ENCODE measurements at places on chromosomes 1 and 21. TPM values are rescaled to one million over a fixed set of nuclear protein-coding genes. Genes with fewer than 3 reads are reported as not detected.

The WNT9A gene
- total RNA-seq: 42.2 TPM

- DNase-seq: no peak
- no peaks in the 10 kb centered on the region for H3K27me3 ChIP-seq
- no peaks in the 10 kb centered on the region for H3K4me1 ChIP-seq
Measured at GRCh38 chr1:150159550-150159949, 9.8 kb downstream of the PLEKHO1 start.

DNA sequence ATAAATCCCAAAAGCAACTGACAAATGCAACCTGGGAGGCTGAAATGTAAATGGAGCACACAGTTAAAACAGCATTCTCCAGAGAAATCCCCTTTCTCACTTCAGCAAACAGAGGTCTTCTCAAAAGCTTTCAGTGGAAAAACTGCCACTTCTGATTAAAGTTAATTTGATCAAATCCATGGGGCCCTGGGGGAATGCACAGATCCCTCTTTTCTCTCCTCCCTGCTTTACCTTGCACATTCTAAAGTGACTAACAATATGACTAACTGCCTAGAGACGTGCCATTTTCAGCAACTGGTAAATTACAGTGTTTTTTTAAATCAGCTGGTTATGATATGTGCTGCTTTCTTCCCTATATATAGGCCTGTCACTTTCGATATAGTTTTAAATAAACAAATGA is 142.5 kb downstream of the RERE start:
- H3K27ac ChIP-seq: no peak overlapping the region
- H3K4me1 ChIP-seq: peaks cover 12% of the 10 kb centered on the region
- peak; percentile 39 for DNase-seq
- H3K4me3 ChIP-seq: no peak overlapping the region
- no peaks in the 10 kb centered on the region for H3K36me3 ChIP-seq

GRCh38 chr21:43775795-43776430 is at the start of gene CSTB:
CSTB (minus strand) TSS chr21:43776308; CDS start chr21:43776269, 39 bp downstream.
- peaks cover 48% of the 10 kb centered on the region for H3K4me1 ChIP-seq
- H3K4me3 ChIP-seq: peak within 1 kb of the TSS; percentile 96
- no peaks in the 10 kb centered on the region for H3K27me3 ChIP-seq
- no peak for DNase-seq
- H3K36me3 ChIP-seq: peaks cover 15% of the 10 kb centered on the region

DNA sequence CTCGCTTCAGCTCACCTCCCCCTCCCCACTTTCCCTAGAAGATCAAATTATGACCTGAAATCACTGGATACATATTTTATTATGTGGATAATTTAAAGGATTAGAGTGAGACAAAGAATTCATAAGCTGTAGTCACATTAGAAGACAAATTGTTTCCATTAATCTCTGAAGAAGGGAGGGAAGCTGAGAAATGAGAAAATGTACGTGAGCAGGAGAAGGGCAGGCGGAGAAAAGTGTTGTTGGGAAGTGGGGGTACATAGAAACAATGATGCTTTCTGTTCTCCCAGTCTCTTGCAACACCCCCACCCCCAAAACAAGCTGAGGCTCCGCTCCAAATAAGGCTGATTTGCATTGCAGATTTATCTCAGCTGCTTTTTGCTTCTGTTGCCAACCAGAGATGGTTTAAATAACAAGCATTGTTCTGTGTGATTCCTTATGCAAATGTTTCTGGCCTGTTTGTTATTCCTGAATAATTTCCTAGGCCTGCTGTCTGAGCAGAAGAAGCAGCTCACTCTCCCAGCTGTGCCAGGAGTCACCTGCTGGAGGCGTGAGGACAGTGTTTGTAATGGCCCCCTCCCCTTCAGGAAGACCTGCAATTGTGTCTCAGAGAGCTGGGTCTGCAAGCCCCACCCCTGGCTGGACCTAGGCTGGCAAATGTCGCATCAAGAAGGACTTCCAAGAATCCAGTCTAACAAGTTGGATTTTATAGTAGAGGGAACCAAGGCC is 121.8 kb upstream of the TNR start:
- DNase-seq: no peak
- H3K27me3 ChIP-seq: peaks cover 56% of the 10 kb centered on the region
- no peak overlapping the region for H3K4me3 ChIP-seq

The OVAAL gene
- total RNA-seq: not detected
